Upper lobe of left lung (tissue), 6 donors: ENCODE measurements at places on chromosomes 12 and 14.

DNA sequence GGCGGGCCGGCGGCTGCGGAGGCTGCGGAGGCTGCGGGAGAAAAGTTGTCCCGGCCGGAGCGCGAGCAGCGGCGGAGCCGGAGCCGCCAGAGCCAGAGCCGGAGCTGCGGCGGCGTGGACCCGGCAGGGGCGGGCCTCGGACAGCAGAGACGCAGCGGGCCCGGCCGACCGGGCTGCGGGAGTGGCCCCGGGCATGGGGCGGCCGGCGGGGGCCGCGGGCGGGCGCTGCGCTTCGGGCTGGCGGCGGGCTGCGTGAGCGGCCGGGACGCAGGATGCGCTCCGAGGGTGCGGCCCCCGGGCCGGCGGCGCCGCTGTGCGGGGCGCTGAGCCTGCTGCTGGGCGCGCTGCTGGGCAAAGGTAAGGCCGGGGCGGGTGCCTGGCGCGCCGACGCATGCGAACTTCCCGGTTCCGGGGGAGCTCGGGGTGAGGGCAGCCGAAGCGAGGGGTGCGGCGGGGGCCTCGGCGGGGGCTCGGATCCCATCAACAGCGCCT lies at the start of gene TMEM132C:
TMEM132C (plus strand) TSS at position 40 of the 492 bp plus-strand sequence; CDS start at position 273, 233 bp downstream.
- no peak within 1 kb of the TSS for H3K4me3 ChIP-seq
- DNase-seq, result peak; percentile 85
- H3K4me1 ChIP-seq, result peaks cover 20% of the 10 kb centered on the region
- H3K36me3 ChIP-seq, result no peaks in the 10 kb centered on the region

GRCh38 chr12:65330331-65330730 lies 51.8 kb downstream of the MSRB3 start:
- no peak for DNase-seq
- H3K27me3 ChIP-seq, result no peaks in the 10 kb centered on the region
- H3K4me3 ChIP-seq, result no peak overlapping the region
- H3K4me1 ChIP-seq, result peaks cover 2% of the 10 kb centered on the region
- H3K27ac ChIP-seq, result no peak overlapping the region
- no peaks in the 10 kb centered on the region for H3K36me3 ChIP-seq

- H3K27ac ChIP-seq, result peak overlapping the region; percentile 91
- H3K36me3 ChIP-seq, result peaks cover 8% of the 10 kb centered on the region
- no peaks in the 10 kb centered on the region for H3K4me1 ChIP-seq
- no peaks in the 10 kb centered on the region for H3K27me3 ChIP-seq
Observed at GRCh38 chr12:133130808-133131128, 341 bp downstream of the ZNF10 start.

- peak overlapping the region; percentile 57 for H3K27ac ChIP-seq
- no peaks in the 10 kb centered on the region for H3K36me3 ChIP-seq
- DNase-seq, result no peak
- peaks cover 26% of the 10 kb centered on the region for H3K4me1 ChIP-seq
Observed at GRCh38 chr12:69106482-69107118, 132.8 kb upstream of the CPSF6 start.

DNA sequence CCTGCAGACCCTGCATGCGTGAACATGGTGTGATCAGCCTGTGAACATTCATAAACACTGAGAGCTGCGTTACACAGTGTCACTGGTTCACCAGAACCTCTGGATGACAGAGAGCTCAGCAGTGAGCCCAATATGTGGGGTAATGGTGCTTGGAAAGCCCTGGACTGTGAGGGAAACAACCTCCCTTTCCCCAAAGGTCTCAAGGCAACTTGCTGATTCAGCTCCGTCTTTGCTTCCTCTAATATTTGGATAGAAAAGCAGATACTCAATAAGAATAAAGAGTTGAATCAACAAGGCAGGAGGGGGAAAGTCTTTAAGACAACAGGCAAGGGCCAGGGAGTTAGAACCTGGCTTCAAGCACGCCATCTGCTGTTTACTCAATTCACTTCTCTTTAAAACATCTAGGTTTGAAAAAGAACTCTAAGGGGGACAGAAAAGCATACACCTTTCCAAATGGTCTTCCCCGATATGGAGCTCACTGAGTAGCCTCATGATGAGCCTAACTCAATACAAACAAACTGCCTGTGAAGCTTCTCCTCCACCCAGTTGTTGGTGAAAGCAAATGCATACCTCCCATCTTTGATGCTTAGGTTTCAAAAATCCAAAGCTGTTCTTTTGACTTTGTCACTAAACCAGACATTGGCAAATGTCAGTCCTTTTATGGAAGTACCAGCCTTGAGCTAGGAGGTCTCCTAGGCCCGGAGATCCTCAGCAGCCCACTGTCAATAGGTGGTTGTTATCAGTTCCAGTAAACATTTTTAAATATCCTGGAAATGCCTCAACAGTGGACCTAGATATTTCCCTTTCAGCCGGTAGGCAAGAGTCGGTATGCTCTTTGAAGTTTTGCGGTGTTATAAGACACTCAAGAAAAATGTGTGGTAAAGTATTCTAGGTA lies 76.1 kb downstream of the SAMD4A start:
- H3K4me1 ChIP-seq, result peaks cover 3% of the 10 kb centered on the region
- no peaks in the 10 kb centered on the region for H3K27me3 ChIP-seq
- H3K4me3 ChIP-seq, result no peak overlapping the region
- H3K36me3 ChIP-seq, result no peaks in the 10 kb centered on the region

DNA sequence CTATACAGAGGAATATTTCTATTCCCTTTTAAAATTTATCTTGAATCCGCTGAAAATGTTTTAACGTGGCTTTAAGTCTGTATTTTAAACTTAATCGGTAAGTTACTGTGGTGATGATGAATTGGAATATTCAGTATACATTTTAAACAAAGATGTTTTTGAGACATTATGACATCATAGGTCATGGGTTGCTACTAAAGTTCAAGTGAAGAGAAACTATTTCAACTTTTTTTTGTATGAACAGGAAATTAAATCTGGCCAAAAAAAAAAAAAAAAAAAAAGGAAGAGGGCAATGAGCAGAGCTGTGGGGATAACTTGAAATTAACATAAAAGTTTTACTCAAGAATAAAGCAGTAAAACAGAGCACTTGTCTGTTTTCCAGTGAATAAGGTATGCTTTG lies 109.0 kb downstream of the PLEKHA5 start:
- H3K4me3 ChIP-seq, result no peak overlapping the region
- H3K4me1 ChIP-seq, result peaks cover 8% of the 10 kb centered on the region
- H3K27ac ChIP-seq, result no peak overlapping the region
- H3K36me3 ChIP-seq, result no peaks in the 10 kb centered on the region
- no peaks in the 10 kb centered on the region for H3K27me3 ChIP-seq

GRCh38 chr12:94191023-94191422 lies 42.6 kb downstream of the PLXNC1 start:
- DNase-seq, result no peak
- H3K27ac ChIP-seq, result no peak overlapping the region
- no peaks in the 10 kb centered on the region for H3K27me3 ChIP-seq
- H3K4me3 ChIP-seq, result no peak overlapping the region

GRCh38 chr12:92107094-92107493 lies 38.6 kb downstream of the BTG1 start:
- H3K27ac ChIP-seq, result no peak overlapping the region
- peaks cover 19% of the 10 kb centered on the region for H3K4me1 ChIP-seq
- H3K36me3 ChIP-seq, result no peaks in the 10 kb centered on the region
- DNase-seq, result no peak

- DNase-seq, result no peak
- no peaks in the 10 kb centered on the region for H3K4me1 ChIP-seq
- H3K36me3 ChIP-seq, result no peaks in the 10 kb centered on the region
- H3K27me3 ChIP-seq, result no peaks in the 10 kb centered on the region
- peak overlapping the region; percentile 75 for H3K27ac ChIP-seq
- H3K4me3 ChIP-seq, result no peak overlapping the region
Observed at GRCh38 chr12:66269757-66270383, 32.4 kb upstream of the HELB start.

- H3K27ac ChIP-seq, result no peak overlapping the region
- H3K36me3 ChIP-seq, result no peaks in the 10 kb centered on the region
- H3K4me1 ChIP-seq, result peaks cover 10% of the 10 kb centered on the region
- no peak overlapping the region for H3K4me3 ChIP-seq
- no peaks in the 10 kb centered on the region for H3K27me3 ChIP-seq
- DNase-seq, result no peak
Observed at GRCh38 chr12:24496755-24497154, 452.1 kb downstream of the BCAT1 start.
